GM23248 (cell line): ENCODE measurements at places on chromosomes 7 and 10. TPM values are rescaled to one million over a fixed set of nuclear protein-coding genes. Genes with fewer than 3 reads are reported as not detected.

GRCh38 chr10:55446441-55447002 is 645.5 kb upstream of the PCDH15 start:
- DNase-seq: no peak

Gene AVPI1
- 13.4 and 33.8 TPM in 2 replicates for total RNA-seq

Gene RBP3
- not detected in 2 replicates for total RNA-seq

Gene SPRN
- 0.22 and 0.76 TPM in 2 replicates for total RNA-seq
